ENCODE measurements at places on chromosomes 4 and X. TPM values are rescaled to one million over a fixed set of nuclear protein-coding genes. Genes with fewer than 3 reads are reported as not detected.

GRCh38 chrX:110987292-110987691 lies 108.7 kb upstream of the PAK3 start:
- no peak overlapping the region for H3K27ac ChIP-seq
- no peak for DNase-seq
- H3K27me3 ChIP-seq, result no peaks in the 10 kb centered on the region
- H3K4me1 ChIP-seq, result no peaks in the 10 kb centered on the region
- no peak overlapping the region for H3K4me3 ChIP-seq

DNA sequence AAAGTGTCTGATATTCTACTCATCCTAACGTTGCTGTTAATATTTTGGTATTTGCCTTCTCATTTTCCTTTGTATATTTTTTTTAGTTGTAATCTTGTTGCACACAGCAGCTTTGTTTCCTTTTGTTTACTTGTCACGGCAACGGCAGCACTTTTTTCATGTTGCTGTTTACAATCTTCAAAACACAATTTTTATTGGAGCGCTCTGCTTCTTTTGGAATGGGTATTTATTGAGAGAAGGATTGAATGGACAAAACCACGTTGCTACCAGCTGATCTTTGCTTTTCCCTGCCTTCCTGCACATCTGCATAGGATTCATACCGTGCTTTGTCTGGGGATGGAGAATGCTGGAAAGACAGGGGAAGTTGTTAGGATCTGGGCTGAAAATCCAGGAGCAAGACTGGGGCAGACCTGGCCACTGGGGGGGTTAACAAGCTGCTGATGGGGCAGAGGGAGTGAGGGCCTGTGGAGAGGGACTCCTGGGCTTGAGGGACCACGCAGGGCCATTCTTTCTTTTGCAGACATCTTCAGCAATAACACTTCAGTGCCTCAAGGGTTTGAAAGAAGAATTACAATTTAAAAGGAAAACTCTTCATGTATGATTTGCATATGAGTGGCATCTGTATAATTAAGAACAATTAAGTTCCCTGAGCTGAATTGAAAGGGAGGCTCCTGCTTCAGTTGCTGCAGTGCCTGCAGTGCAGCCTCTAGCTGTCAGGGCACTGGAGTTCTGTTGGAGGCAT lies 69.8 kb downstream of the TMEM131L start:
- H3K4me1 ChIP-seq, result peaks cover 18% of the 10 kb centered on the region
- DNase-seq, result no peak
- H3K27me3 ChIP-seq, result no peaks in the 10 kb centered on the region
- no peak overlapping the region for H3K4me3 ChIP-seq
- peaks cover 20% of the 10 kb centered on the region for H3K36me3 ChIP-seq

GRCh38 chr4:25870081-25870480 lies 7.3 kb upstream of the SEL1L3 start:
- H3K4me1 ChIP-seq, result peaks cover 66% of the 10 kb centered on the region
- H3K36me3 ChIP-seq, result no peaks in the 10 kb centered on the region
- peak overlapping the region; percentile 40 for H3K27ac ChIP-seq

DNA sequence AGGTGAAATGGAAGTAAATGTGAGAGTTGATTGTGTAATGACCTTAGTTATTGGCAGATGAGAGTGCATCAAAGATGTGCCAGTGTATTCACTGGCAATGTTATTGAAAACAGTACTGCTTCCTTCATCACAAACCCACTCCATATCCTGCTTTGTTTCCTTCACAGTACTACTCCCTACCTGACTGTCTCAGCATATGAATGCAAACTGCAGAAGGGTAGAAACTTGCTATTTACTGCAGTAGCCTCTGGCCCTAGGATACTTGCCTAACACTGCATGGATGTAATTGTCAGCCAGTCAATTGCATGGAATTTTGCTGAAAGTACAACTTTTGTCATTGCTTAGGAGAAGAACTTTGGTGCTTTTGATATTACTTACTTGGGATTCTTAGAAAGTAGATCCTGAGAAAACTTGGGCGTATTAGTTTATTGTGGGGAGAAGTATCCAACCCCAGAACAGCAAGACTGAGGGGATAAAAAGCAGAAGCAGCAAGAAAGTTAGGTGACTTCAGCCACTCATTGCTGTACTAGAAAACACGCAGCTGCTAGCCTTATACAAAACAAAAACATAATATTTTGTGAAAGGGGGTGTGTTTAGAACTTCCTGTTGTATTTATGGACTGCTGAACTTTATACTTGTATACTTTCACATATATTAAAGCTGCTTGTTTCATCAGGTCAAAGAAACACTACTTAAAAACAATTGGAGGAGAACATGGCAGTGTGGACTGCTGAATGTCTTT lies 219.0 kb downstream of the CCNG2 start:
- no peaks in the 10 kb centered on the region for H3K36me3 ChIP-seq
- H3K27me3 ChIP-seq, result no peaks in the 10 kb centered on the region
- H3K27ac ChIP-seq, result no peak overlapping the region
- no peak overlapping the region for H3K4me3 ChIP-seq

DNA sequence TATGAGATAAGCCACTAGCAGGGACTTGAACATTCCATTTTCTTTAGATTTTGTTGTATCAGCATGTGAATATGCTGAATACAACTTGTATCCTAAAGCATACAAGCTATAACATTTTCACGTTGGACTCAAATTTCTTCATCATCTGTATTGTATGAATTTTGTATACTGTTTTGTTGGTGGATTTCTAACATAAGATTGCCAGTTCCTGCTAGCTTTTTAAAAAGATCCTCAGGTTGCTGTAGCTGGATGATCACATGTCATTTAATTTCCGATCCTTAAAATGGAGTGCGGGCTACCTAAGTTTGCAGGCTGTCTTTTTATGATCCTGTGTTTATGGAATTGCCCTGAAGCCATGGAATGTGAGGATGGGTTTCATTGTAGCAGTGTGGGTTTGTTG lies 6.9 kb downstream of the PDLIM5 start:
- H3K27ac ChIP-seq, result no peak overlapping the region
- H3K27me3 ChIP-seq, result no peaks in the 10 kb centered on the region
- H3K4me3 ChIP-seq, result no peak overlapping the region
- peaks cover 3% of the 10 kb centered on the region for H3K36me3 ChIP-seq
- no peak for DNase-seq
- H3K4me1 ChIP-seq, result no peaks in the 10 kb centered on the region

DNA sequence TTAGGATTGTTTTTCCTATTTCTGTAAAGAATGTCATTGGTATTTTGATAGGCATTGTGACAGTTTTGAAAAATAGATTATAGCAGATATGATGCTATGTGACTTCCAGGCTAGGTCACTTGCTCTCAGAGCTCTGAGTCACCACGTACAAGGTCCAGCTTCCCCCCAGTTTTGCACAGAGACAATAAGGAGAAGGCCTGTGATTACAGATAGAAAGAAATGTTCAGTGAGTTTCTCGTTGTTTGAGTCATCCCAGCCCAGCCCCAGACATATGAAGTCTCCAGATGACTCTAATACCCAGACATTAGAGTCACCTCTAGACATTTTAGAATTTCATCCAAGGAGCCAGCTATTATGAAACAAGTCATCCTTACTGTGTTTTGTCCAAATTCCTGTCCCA lies 57.2 kb downstream of the MFAP3L start:
- no peaks in the 10 kb centered on the region for H3K27me3 ChIP-seq
- no peak overlapping the region for H3K4me3 ChIP-seq
- H3K4me1 ChIP-seq, result no peaks in the 10 kb centered on the region
- no peak for DNase-seq

- no peaks in the 10 kb centered on the region for H3K27me3 ChIP-seq
- H3K4me1 ChIP-seq, result no peaks in the 10 kb centered on the region
- no peaks in the 10 kb centered on the region for H3K36me3 ChIP-seq
These were observed 22.1 kb upstream of the NDST3 start for GRCh38 chr4:118012142-118012541.

GRCh38 chr4:184416913-184417734 lies 57.2 kb downstream of the IRF2 start:
- peak overlapping the region; percentile 60 for H3K4me3 ChIP-seq
- peaks cover 56% of the 10 kb centered on the region for H3K4me1 ChIP-seq

- H3K27me3 ChIP-seq, result no peaks in the 10 kb centered on the region
- no peak overlapping the region for H3K27ac ChIP-seq
- DNase-seq, result no peak
- H3K36me3 ChIP-seq, result peaks cover 6% of the 10 kb centered on the region
- no peak overlapping the region for H3K4me3 ChIP-seq
These were observed 28.6 kb downstream of the PAQR3 start for GRCh38 chr4:78910612-78911011.

WDR45 gene
- 19.7 TPM for total RNA-seq

SLC49A3 gene
- total RNA-seq, result 0.74 TPM

MTHFD2L gene
- 12.5 TPM for total RNA-seq

DCAF12L2 gene
- not detected for total RNA-seq

CTAG1A gene
- not detected for total RNA-seq

TEX13B gene
- not detected for total RNA-seq

DSPP gene
- not detected for total RNA-seq

LARP1B gene
- total RNA-seq, result 15.2 TPM

All from GM12878 (cell line).